ENCODE measurements at places on chromosomes 2 and 18. TPM values are rescaled to one million over a fixed set of nuclear protein-coding genes. Genes with fewer than 3 reads are reported as not detected.

FSHR gene
- total RNA-seq = not detected

DNA sequence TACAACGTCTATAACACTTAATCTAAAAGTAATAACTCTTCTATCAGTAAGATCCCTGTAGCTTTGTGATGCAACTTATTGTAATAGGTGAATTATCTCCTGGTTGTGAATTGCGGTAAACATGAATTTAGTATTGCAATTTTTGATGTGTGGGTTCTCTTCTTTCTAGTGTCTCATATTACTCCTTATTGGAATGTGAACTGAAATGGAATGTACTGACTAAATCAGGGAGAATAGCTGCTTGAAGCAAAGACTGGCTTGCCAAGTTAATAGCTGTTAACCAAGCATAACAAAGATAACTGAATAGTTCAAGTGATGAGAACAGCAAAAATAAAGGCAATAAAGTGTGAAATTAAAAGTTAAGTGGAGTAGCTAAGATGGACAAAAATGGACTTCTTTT is 60.5 kb upstream of the TFPI start:
- H3K4me3 ChIP-seq = no peak overlapping the region
- H3K27ac ChIP-seq = no peak overlapping the region
- H3K36me3 ChIP-seq = no peaks in the 10 kb centered on the region
- H3K27me3 ChIP-seq = no peaks in the 10 kb centered on the region
- peaks cover 13% of the 10 kb centered on the region for H3K4me1 ChIP-seq

GRCh38 chr2:125679903-125680302 is 976.1 kb upstream of the GYPC start:
- H3K36me3 ChIP-seq = no peaks in the 10 kb centered on the region
- no peak overlapping the region for H3K4me3 ChIP-seq
- no peaks in the 10 kb centered on the region for H3K4me1 ChIP-seq

DNA sequence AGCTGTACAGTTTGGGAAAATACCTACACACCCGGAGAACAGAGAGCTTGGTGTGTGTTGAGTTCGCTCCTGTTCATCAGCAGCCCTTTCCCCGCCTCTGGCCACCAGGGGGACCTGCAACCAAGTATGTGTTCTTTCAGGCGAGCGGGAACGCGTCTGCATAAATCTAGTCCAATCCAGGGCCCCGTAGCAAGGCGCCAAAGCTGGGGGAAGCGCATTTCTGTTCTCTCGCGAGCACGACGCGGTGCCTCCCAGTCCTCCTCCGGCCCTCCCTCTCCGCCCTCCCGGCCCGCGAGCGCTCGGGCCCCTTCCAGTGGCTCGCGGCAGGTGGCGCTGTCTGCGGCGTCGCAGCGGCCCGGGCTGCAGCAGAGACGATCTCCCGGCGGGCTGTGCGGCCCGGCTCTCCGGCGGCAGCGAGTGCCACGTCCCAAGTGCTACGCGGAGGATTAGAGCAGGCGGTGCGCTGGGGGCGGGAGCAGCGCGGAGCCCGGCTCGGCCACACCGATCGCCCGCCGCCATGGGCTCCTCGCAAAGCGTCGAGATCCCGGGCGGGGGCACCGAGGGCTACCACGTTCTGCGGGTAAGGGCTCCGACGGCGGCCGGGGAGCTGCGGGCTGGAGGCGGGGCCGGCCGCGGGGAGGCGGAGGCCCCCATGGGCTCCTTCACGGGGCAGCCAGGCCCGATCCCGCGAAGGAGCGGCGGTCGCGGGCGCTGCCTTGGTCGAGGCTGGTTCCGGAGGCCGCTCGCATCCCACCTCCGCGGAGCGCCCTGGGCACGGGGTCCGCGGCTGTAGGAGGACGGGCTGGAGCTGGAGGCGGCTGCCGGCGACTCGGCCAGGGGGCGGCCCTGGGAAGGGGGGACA is at the start of gene GORASP2:
TSS of gene GORASP2 (plus strand) at position 430 of the 862 bp plus-strand sequence. CDS start at position 518, 88 bp downstream.
- DNase-seq = peak; percentile 99
- H3K4me3 ChIP-seq = peak within 1 kb of the TSS; percentile 85
- peaks cover 3% of the 10 kb centered on the region for H3K36me3 ChIP-seq
- peaks cover 37% of the 10 kb centered on the region for H3K4me1 ChIP-seq
- H3K27ac ChIP-seq = peak within 1 kb of the TSS; percentile 86

- H3K27ac ChIP-seq = no peak overlapping the region
- peaks cover 21% of the 10 kb centered on the region for H3K27me3 ChIP-seq
- no peaks in the 10 kb centered on the region for H3K4me1 ChIP-seq
- no peak overlapping the region for H3K4me3 ChIP-seq
- H3K36me3 ChIP-seq = no peaks in the 10 kb centered on the region
Measured at GRCh38 chr2:53422979-53423378, 344.6 kb upstream of the CHAC2 start.

DNA sequence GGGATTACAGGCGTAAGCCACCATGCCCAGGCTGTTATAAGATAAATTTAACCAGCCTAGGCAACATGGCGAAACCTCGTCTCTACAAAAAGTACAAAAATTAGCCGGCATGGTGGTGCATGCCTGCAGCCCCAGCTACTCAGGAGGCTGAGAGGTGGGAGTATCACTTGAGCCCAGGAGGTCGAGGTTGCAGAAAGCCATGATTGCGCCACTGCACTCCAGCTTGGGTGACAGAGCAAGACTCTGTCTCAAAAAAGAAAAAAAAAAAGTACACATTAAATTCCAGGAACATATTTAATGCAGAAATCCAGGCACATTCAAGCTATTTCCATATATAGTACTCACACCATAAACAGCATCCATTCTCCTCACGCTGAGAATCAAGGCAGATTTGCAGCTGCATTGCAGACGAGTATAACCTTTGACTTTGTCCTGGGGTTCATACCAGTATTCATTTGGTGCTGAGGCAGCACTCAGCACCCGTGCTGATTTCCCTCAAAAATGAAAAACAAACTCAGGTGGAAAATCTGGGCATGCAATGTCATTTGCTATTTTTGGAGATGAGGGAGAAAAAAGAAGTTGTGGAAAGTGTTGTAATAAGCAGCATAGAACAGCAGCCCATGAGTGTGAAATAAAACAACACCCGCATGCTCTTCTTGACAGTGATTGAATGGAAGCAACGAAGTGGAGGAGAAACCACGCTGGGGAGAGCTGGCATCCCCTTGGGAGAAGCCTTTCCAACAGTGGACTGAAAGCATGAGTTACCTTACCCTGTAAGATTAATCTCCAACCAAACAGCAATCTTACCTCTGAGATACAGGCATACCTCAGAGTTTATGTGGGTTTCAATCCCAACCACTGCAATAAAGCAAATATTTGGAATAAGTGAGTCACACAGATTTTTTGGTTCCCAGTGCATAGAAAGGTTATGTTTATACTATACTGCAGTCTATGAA is 46.8 kb upstream of the ANXA4 start:
- H3K4me1 ChIP-seq = peaks cover 19% of the 10 kb centered on the region
- H3K4me3 ChIP-seq = peak overlapping the region; percentile 51
- DNase-seq = no peak
- H3K27me3 ChIP-seq = peaks cover 5% of the 10 kb centered on the region

DNA sequence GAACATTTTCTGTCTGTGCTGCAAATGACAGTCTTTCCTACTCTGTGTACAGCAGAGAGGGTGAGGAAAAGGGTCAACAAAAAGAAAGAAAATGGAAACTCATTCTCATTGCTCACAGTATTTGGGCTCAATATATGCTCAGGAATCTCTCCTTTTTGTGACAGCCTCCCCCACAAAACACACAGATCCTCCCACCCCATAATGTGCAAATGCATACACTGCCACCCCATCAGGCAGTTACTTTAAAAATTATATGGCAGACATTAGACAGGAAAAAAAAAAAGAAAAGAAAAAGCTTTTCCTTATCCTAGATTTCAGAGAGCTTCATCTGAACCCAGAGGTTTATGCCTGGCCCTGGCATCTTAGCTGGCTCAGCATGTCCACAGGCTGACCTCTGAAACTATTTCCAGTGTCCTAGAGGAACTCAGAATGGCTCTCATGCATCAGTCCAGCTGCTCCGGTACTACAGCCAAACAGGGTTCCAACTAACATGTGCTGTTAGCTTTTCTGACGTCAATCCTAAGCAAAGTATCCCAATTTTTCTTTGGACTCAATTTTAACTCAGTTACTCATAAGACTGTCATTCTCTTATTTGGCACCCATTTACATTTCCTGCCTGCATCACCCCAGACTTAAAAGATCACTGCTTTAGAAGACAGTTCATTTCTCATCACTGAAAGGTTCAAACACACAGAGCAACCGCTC is 105.9 kb downstream of the RBMS1 start:
- no peak for DNase-seq
- peak overlapping the region; percentile 84 for H3K27ac ChIP-seq
- H3K4me3 ChIP-seq = peak overlapping the region; percentile 28
- peaks cover 75% of the 10 kb centered on the region for H3K4me1 ChIP-seq
- peaks cover 11% of the 10 kb centered on the region for H3K36me3 ChIP-seq

GRCh38 chr2:175036582-175037018 is 31.4 kb upstream of the CHN1 start:
- H3K4me1 ChIP-seq = peaks cover 4% of the 10 kb centered on the region
- H3K27ac ChIP-seq = no peak overlapping the region
- H3K27me3 ChIP-seq = no peaks in the 10 kb centered on the region
- no peak for DNase-seq
- H3K36me3 ChIP-seq = no peaks in the 10 kb centered on the region

GRCh38 chr2:68855550-68855949 is 15.6 kb downstream of the BMP10 start:
- no peak overlapping the region for H3K4me3 ChIP-seq
- no peaks in the 10 kb centered on the region for H3K36me3 ChIP-seq
- no peak overlapping the region for H3K27ac ChIP-seq
- DNase-seq = no peak

GRCh38 chr2:177161741-177162460 is 50.7 kb upstream of the HNRNPA3 start:
- H3K4me3 ChIP-seq = no peak overlapping the region
- H3K27me3 ChIP-seq = peaks cover 4% of the 10 kb centered on the region
- no peaks in the 10 kb centered on the region for H3K4me1 ChIP-seq
- no peaks in the 10 kb centered on the region for H3K36me3 ChIP-seq
- H3K27ac ChIP-seq = no peak overlapping the region

GRCh38 chr18:43978174-43978573 is 700.9 kb upstream of the SYT4 start:
- no peaks in the 10 kb centered on the region for H3K36me3 ChIP-seq
- no peak for DNase-seq
- H3K4me1 ChIP-seq = peaks cover 17% of the 10 kb centered on the region
- H3K4me3 ChIP-seq = no peak overlapping the region

DNA sequence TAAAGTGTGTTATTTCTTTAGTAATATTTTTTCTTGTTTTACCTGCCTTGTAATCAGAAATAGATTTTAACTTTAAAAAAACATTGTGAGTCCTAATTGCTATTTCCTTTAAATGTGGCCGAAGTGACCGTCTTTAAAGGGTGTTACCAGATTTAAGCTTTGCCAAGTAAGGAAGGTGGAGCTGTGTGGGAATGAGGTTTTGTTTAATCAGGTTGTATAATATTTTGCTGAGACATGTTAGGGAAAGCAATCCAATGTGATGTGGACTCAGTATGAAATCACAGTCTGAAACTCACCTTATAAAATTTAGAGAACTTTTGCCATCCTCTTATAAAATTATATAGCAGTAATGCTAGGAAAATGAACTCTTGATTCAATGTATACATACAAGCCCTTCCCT is 32.9 kb upstream of the ITPRID2 start:
- H3K4me3 ChIP-seq = no peak overlapping the region
- no peaks in the 10 kb centered on the region for H3K36me3 ChIP-seq
- no peak for DNase-seq
- H3K4me1 ChIP-seq = no peaks in the 10 kb centered on the region
- H3K27ac ChIP-seq = no peak overlapping the region
- no peaks in the 10 kb centered on the region for H3K27me3 ChIP-seq

DNA sequence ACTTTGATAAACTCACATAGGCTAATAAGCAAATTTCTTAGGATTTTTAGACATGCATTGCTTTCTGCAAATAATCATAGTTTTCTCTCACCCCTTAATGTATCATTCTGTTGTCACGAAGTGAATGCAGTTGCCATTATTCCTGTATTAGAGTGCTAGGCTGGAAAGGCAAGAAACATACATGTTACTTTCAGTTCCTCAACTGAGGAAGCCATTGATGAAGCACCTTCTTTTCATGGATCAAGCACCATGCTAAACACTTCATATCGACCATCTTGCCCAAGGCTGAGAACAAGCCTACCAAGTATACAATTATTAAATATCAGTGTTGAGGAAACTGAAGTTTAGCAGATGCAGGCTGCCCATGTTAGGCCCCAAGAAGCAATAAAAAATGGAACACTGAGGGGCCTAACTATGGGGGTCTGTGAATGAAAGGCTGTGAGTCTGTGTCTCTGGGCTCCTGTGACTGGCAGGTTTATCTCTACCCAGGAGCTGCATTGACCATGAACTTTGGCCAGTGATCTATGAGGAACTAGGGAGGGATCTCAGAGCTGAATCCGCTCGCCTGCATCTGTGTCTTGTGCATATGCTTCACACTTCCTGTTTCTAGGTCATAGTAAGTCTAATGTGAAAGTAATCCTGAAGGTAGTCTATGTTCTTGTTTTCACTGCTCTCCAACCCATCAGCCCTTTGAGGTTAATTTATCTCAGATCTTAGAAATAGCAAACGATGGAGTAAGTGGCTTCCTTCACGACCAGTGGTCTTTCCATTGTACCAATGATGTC is 16.0 kb upstream of the TSPYL6 start:
- H3K36me3 ChIP-seq = no peaks in the 10 kb centered on the region
- peaks cover 17% of the 10 kb centered on the region for H3K4me1 ChIP-seq
- peaks cover 2% of the 10 kb centered on the region for H3K27me3 ChIP-seq
- DNase-seq = no peak

DNA sequence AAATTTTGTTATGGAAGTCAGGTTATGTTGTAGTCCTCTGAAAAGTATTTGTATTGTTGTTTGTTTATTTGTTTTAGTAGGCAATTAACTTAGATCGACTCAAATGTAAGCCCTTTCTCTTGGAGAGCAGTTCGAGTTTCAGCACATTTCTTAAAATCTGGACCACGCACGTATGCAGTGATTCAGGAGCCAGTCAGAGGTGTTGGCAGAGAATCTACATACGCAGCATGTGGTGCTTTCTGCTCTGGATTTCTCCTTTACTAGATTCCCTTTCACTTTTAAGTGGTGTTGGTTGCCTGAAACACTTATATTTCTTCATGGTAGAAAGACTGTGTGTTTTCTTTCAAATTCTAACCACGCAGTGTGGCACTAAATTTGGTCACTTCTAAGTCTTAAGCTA is 773.9 kb upstream of the LRATD1 start:
- no peaks in the 10 kb centered on the region for H3K4me1 ChIP-seq
- no peaks in the 10 kb centered on the region for H3K27me3 ChIP-seq
- H3K27ac ChIP-seq = no peak overlapping the region
- H3K36me3 ChIP-seq = no peaks in the 10 kb centered on the region
- H3K4me3 ChIP-seq = no peak overlapping the region

GRCh38 chr2:162295009-162295408 is 23.5 kb downstream of the IFIH1 start:
- H3K4me3 ChIP-seq = no peak overlapping the region
- H3K27ac ChIP-seq = no peak overlapping the region
- DNase-seq = no peak
- H3K4me1 ChIP-seq = peaks cover 12% of the 10 kb centered on the region

DNA sequence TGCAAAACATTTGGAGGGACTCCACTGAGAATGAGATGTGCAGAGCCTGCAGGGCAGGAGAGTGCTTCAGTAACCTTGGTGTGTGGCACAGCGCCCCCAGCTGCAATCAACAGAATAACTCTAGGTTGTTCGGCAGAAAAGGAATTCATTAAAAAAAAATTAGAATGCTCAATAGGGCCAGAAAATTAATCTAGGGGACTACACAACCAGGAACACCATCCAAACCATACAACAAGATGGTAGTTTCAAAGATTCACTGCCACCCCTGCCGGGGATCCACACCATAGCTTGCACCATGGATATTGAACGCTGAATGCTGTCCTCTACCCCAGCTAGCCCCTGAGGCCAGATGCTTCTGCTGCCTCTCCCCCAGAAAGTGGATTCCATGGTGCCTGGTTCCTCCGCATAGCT is 50.1 kb downstream of the THUMPD2 start:
- no peak for DNase-seq
- H3K4me3 ChIP-seq = no peak overlapping the region
- no peaks in the 10 kb centered on the region for H3K27me3 ChIP-seq
- H3K27ac ChIP-seq = no peak overlapping the region
- H3K4me1 ChIP-seq = peaks cover 28% of the 10 kb centered on the region

Measured in osteocyte (in vitro differentiated cells).